ENCODE measurements at places on chromosomes 5 and 9.

- no peak for DNase-seq
Observed at GRCh38 chr9:706606-707459, 134.7 kb upstream of the DMRT1 start.

- no peak for DNase-seq
Observed at GRCh38 chr9:125397736-125398135, 136.1 kb downstream of the GAPVD1 start.

GRCh38 chr5:616484-617039 is 4.4 kb downstream of the CEP72 start:
- no peak for DNase-seq

DNA sequence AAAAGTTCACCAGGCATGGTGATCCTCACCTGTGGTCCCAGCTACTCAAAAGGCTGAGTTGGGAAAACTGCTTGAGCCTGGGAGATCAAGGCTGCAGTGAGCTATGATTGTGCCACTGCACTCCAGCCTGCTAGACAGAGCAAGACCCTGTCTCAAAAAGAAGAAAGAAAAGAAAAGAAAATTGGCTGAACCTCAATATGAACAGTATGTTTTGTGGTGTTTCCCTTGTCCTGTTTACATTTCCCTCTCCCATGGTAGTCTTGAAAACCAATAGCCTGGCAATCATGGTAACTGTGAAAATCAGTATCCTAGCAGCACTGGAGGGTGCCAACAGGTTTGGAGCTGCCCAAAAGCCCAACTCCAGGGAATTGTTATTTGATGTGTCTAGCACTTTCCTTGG is 174.1 kb upstream of the NR4A3 start:
- no peak for DNase-seq

- DNase-seq = no peak
Observed at GRCh38 chr9:37936965-37937364, 33.0 kb upstream of the SLC25A51 start.

DNA sequence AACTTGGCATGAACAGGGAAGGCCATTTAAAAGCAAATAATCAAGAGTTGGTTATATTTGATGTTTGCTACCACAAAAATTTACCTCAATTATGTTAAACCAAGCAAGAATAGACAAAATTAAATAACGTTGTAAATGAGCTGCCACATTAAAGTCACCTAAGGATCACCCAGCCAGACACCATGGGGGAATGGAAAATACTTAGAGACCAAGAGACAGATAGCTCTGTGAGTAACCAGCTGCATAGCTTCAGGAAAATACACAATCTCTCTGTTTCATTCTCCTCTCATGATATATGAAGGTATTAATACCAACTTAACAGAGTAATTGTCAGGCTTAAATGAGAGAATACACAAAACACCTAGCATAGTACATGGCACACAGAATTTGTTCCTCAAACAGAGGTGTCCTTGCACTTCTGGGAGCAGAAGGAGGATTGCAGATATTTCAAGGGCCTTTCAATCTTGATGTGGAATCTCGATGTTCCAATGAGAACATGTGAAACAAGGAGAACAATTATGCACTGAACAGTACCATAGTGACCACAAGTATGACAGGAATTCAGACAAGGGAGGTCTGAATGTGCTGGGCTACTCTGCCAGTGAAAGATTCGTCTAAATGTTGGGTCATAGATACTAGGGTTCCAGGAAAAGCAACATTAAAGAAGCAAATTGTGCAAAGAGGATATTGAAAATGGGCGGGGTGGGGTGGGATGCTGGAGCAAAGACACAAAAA is 18.6 kb downstream of the JAKMIP2 start:
- DNase-seq = no peak

GRCh38 chr5:39495227-39495626 is 70.4 kb upstream of the DAB2 start:
- DNase-seq = no peak

DNA sequence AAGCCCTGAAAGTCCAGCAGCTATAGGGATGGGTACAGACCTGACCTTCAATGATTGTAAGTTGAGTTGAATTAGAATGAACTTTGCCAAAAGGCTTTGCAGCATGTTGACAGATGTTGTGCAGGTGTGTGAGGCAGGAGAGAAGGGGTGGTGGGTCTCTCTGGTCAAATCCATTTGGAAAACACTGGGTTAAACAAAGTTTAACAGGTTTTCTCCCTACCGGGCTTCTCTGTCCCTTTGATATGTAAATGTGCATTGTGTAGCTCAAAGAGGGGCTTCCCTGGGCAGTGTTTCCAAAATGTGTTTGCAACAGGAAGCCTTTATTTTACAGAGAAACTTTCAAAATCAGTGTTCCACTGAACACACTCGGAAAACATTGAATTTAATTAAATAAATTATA is 72.1 kb upstream of the BRINP1 start:
- no peak for DNase-seq
